Activated naive CD8-positive, alpha-beta T cell treated with anti-CD3 and anti-CD28 coated beads, Interleukin-2, amount 10 ng/mL, durations not matched to agents 7 days and 5 days (primary cell): ENCODE measurements at places on chromosomes 5 and 9. TPM values are rescaled to one million over a fixed set of nuclear protein-coding genes. Genes with fewer than 3 reads are reported as not detected.

DNA sequence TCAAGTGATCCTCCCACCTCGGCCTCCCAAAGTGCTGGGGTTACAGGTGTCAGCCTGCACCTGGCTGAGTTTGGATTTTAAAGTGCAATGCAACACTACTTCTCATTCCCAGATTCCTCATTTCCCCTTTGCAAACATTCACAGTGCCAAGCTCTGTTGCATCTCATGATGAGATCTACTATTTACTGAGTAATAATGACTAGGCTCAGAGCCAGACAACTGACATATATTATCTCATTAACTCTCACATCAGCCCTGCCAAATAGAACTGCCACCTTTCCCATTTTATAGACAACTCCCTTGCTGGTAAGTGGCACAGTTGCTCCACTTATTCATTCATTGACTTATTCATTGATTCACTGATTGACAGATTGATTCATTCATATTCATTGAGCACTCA lies 7.0 kb downstream of the PDE6A start:
- no peak for DNase-seq

GRCh38 chr5:177396078-177396477 lies 4.4 kb downstream of the PFN3 start:
- DNase-seq, result no peak

- no peak for DNase-seq
These were observed 541.2 kb downstream of the PTPRD start for GRCh38 chr9:10071579-10071978.

DNA sequence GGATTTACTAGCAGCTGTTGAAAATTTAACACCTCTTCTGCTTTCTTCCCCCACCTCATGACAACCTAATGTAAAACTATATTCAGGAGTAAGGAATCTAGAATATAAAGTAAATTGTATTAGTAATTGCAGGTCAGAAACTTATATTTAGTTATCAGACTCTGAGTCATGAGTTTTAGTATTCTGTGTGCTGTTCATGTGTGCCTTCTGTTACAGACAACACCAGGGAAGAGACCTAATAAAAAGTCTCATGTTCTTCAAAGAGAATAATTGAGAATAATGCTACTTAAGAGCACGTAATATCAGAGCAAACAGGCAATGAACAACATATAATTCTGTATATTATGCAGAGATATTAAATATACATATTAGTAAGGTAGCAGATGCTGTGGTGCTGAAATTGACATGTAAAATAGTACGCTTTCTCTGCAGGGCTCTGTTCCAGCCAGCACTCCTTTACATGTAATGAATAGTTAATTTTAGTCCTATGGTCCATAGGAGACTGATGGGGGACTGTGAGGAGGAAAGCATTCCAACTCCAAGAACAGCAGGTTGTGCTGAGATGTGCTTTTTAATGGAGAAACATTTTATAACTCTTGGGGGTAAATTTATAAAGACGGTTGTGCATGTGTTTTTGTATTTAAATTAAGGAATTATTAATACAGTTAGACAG lies 106.4 kb downstream of the ZSWIM6 start:
- no peak for DNase-seq

DNA sequence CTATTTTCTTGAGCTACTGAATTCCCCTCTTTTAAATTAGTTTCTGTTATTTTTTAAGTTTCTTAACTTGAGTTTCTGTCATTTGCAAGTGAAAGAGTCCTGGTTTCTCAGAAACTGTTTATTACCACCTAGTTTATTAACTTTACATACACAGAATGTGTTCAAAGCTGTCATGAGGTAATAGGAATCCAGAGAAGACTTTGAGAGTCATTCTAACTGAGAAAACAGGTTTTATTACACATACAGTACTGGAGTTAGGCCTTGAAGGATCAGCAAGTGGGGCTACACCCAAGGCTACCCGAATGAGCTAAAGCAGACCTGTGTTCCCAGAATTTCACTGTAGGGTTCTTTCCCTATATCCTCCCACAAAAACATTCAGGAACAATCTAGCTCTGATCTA lies 33.1 kb downstream of the FAM114A2 start:
- no peak for DNase-seq

DNA sequence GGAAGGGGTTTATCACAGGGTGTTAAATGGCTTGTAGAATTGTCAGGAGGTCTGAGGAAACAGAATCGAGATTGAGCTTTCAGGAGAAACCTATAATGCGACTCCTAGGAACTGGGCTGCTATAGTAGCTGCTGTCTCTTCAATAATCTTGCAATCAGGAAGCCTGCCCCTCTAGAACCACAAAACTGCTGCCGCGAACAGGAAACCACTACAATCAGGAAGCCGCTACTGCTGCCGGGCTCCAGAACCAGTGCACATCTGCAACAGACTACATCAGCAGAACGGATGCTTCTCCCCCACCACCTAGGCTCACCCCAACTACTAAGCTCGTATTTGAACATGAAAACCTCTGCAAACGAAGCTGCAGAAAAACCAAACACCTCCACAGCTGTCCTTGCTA lies 31.6 kb downstream of the TNFSF8 start:
- peak; percentile 79 for DNase-seq

DNA sequence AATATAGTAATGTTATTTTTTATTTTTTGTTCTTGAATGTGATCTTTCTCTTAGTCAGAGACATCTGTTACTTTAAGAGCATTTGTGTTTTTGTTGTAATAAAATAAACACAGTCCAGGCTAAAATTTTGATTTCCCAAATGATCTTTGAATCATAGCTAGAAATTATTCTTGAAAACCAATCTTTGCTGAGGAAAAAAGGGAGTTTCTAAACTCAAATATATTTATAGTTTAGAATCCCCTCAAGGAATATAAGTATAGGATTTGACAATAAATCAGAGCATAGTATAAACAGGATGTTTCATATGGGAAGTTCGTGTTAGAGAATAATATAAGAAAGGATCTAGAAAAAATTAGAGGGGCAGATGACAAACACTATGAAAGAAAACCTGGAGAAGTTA lies 118.8 kb upstream of the ADAMTS19 start:
- no peak for DNase-seq

GRCh38 chr5:18888821-18889220 lies 1099.2 kb downstream of the CDH18 start:
- DNase-seq, result no peak

DNA sequence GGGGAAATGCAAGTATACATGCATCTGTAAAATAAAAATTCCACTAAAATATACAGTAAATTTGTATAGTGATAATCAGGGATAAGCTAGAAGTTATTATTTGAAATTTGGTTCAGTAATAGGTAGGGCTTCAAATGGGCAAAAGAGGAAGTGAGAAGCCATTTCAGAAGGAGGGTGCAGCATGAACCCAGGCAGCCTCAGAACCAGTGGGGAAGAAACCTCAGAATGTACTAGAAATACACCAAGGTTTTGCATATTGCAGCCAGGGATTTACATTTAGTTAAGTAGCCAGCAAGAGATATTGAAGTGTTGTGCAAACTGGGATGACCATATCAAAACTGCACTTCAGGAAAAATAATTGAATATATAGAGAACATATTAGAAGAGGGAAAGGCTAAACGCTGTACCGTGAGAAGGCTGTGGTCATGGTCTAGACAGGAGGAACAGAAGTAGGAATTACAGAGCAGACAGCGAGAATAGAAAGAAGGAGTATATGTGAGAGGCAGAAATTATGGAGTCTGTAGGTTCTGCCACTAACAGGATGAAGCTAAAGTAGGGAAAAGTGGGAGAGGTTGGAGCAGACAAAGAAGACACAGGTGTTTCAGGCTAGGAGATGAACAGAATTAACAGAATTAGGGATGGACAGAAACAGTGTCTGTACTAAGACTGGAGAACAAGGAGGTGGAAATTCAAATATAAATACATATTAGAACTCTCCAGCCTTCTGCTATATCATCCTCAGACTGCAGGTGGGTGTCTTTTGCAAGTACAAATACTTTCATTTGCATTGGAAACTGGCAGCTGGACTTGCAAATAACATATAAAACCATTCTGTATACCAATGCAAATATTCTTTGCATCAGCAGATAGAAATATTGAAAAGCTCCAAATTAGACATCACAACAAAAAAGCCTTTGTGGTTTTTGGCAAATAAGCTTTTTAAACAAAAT lies 335.6 kb downstream of the ZNF608 start:
- no peak for DNase-seq

DNA sequence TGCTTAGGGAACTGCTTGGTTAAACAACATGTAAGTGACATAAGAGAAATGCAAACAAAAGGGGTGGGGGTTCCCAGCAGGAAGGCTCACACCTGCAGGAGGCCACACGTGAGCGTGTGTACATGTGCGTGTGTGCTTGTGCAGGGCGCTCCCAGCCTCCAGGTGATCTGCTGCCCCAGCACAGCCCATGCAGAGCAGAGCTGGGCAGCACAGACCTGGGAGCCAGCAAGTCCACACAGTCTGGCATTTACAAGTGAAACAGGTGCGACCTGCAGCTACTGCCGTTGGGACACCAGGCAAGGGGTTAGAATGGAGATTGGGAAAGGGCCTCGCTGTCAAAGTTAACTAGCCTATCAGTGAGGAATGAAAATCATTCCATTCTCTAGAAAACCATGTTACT lies 41.8 kb downstream of the GRAMD2B start:
- no peak for DNase-seq

DNA sequence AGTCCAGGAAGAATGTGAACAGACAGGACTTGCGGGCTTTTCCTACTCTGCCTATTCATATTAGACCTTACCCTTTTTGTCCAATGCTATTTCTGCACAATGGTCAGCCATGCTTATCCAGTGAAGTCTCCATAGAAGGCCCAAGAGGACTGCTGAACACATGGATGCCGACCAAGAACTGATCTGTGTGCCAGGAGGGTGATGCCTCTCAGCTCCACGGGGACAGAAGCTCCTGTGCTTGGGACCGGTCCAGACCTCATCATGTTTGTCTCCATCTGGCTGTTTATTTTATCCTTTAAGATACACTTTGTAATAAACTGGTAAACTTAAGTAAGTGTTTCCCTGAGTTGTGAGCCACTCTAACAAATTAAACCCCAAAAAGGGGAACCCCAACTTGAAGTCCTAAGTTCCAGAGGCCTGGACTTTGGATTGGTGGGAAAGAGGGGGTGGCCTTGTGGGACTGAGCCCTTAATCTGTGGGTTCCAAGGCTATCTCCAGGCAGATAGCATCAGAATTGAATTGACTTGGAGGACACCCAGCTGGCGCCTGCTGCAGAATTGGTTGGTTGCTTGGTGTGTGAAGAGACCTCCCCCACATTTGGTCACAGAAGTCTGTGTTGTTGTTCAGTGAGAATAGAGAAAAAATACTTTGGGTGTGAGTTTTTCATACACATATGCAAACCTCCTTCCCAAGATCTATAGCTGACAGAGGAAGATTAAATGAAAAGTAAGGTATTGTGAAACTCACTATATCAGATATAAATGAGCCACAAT lies 57.9 kb upstream of the ANKH start:
- no peak for DNase-seq

DNA sequence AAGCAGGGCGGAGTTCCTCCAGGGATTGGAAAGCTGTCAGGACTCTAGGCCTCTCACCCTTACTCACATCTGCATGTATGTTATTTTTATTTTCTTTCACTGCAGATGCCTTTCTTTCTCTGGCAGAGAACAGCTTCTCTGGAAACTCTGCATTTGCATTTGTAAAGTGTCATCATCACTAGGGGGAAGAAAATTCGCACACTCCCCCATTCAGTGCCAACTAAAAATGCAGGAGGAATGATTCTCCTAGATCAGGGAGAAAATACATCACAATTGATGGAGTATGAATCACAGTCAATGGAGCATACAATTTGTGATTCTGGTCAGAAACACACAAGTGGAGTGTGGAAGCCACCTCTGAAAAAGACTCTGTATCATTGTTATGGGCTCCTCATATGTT lies 351.4 kb upstream of the FTMT start:
- no peak for DNase-seq

Gene C1QTNF3
- 4.8 TPM for total RNA-seq

Gene C9orf78
- 71.4 TPM for total RNA-seq

Gene SNCAIP
- not detected for total RNA-seq

Gene SPATA31C1
- not detected for total RNA-seq
